ENCODE measurements at places on chromosomes 12 and 14. TPM values are rescaled to one million over a fixed set of nuclear protein-coding genes. Genes with fewer than 3 reads are reported as not detected.

ACSS3 gene
- 7.7 TPM for total RNA-seq

CDCA3 gene
- 107 TPM for total RNA-seq

ORAI1 gene
- total RNA-seq = 25.6 TPM

CBLN3 gene
- total RNA-seq = 0.80 TPM

SMIM41 gene
- total RNA-seq = 0.24 TPM

GRCh38 chr14:103067231-103067954 lies 10.0 kb upstream of the CDC42BPB start:
- no peak for DNase-seq

GRCh38 chr12:116411977-116412376 lies 134.5 kb upstream of the MED13L start:
- DNase-seq = no peak

GRCh38 chr12:13144266-13144828 lies 40.9 kb upstream of the GSG1 start:
- no peak for DNase-seq
